ENCODE measurements at places on chromosomes 11 and 22.

GRCh38 chr22:32622004-32622743 is 147.6 kb downstream of the FBXO7 start:
- no peak for DNase-seq

DNA sequence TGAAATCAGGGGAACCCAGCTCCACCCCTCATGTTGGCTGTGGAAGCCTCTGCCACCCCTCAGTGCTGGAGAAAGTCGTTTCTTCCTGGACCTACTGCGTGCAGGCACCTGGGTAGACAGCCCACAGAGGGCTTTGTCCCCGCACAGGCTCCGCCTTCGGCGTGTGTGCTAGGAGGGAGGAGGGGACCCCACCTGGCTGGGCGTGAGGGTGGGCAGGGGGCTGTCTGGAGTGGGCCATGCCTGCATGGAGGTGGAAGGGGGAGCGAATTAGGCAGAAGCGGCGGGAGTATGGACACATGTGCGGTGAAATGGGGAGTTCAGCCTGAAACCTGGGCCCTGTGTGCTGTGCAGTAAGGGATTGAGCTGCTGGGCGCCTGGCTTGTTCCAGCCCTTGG is 49.3 kb downstream of the FBLN1 start:
- no peak for DNase-seq

GRCh38 chr11:127003260-127003981 is 2.9 kb upstream of the KIRREL3 start:
- DNase-seq = no peak

DNA sequence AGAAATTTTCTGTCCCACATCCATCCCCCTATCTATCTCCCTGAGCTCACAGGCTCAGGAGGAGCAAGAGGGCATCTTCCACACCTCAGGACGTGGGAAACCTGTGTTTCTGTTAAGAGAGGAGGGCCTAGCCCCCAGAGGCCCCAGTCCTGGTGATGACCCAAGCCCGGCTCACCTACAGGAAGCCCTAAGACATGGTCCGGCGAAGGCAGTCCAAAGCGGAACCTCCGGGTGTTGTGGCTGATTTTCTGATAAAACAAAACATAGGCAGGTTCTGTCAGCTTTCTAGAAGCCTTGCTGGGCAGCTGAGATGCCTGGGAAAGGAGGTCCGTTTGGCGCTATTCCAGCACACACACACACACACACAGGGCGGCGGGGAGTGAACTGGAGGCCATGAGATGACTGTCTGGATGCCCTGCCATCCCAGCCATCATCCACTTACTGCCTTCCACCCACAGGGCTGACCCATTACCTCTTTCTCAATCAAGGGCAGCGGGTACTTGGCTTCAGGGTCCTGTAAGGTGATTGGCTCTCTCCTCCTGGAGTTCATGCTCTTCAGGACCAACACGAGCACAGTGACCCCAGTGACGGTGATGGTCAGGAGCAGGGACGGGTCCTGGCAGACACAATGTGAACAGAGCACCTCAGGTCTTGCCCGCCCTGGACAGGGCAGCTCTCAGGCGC is 882 bp downstream of the CYB5R2 start:
- DNase-seq = no peak

- DNase-seq = no peak
Measured at GRCh38 chr22:20267441-20268278, 458 bp downstream of the RTN4R start.

GRCh38 chr22:38881464-38881871 is 9.5 kb upstream of the CBX6 start:
- no peak for DNase-seq

DNA sequence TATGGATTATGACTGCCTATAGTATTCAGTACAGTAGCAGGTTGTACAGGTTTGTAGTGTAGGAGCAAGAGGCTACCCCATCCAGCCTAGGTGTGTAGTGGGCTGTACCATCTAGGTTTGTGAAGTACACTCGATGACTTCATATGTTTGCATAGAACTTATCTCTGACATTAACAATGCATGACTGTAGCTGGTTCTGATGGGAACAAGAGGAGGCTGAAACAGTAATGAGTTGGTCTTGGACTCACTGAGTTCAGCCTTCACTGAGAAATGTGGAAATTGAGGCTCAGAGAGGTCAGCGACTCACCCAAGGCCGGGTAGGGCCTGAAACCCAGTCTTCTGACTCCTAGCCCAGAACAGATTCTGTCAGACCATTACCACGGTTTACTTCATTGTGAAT is 13.0 kb downstream of the MYO7A start:
- no peak for DNase-seq

- DNase-seq = no peak
Measured at GRCh38 chr11:118888398-118888797, 4.7 kb downstream of the CXCR5 start.

GRCh38 chr11:107257710-107258109 is 199.9 kb downstream of the CWF19L2 start:
- DNase-seq = no peak

All from cortex of kidney (tissue), 1 donor.